T-helper 2 cell treated with Interferon-gamma antibody and Interleukin-4, amounts not matched to agents 5 μg/mL and 100 μg/mL, for 36 hours (primary cell): ENCODE measurements at places on chromosomes 13 and 19.
A peak's percentile ranks its signal among the peaks of the same experiment; 100 is the strongest.

DNA sequence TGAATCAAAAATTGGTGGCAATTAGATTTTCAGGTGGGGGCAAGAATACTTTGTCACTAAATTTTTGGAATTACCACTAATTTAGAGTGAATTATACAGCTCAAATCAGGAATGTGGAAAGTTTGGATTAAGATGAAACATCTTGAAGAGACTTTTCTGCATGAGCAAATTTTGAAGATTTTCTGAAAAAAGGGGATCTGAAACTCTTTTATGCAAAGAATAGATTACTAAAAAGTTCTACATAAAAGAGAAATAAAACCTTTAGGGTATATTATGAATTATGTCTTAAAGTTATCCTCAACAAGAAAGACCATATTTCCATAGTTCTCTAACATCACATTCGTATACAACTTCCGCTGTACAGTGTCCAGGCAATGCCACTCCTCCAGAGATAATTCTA is 36.7 kb downstream of the ZNF93 start:
- H3K27ac ChIP-seq = no peak overlapping the region
- no peak overlapping the region for H3K4me3 ChIP-seq
- no peaks in the 10 kb centered on the region for H3K27me3 ChIP-seq
- H3K4me1 ChIP-seq = no peaks in the 10 kb centered on the region
- H3K36me3 ChIP-seq = peaks cover 21% of the 10 kb centered on the region
- DNase-seq = no peak

DNA sequence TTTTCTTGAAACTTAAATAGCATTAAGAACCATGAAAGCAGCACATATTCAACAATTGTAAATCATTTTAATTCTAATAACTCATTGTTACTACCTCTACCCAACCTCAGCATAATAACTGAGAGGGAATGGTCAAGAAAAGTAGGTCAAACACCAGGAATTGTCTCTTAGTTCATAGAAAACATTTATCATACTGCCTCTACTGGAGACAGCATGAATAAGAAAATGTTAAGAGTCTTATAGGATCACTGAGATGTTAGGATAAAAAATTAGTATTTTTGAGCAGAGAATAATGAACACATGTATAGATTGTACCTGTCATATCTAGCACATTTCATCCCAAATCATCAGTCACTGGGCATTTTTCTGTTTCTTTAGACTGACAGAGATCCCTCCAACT is 515.3 kb downstream of the PCDH9 start:
- H3K27me3 ChIP-seq = no peaks in the 10 kb centered on the region
- no peaks in the 10 kb centered on the region for H3K36me3 ChIP-seq
- no peak overlapping the region for H3K27ac ChIP-seq
- H3K4me1 ChIP-seq = no peaks in the 10 kb centered on the region

- peak; percentile 84 for DNase-seq
- peaks cover 11% of the 10 kb centered on the region for H3K4me1 ChIP-seq
- H3K27me3 ChIP-seq = no peaks in the 10 kb centered on the region
- peak overlapping the region; percentile 89 for H3K27ac ChIP-seq
- peaks cover 21% of the 10 kb centered on the region for H3K36me3 ChIP-seq
Observed at GRCh38 chr19:1248786-1249297, 459 bp downstream of the MIDN start.

DNA sequence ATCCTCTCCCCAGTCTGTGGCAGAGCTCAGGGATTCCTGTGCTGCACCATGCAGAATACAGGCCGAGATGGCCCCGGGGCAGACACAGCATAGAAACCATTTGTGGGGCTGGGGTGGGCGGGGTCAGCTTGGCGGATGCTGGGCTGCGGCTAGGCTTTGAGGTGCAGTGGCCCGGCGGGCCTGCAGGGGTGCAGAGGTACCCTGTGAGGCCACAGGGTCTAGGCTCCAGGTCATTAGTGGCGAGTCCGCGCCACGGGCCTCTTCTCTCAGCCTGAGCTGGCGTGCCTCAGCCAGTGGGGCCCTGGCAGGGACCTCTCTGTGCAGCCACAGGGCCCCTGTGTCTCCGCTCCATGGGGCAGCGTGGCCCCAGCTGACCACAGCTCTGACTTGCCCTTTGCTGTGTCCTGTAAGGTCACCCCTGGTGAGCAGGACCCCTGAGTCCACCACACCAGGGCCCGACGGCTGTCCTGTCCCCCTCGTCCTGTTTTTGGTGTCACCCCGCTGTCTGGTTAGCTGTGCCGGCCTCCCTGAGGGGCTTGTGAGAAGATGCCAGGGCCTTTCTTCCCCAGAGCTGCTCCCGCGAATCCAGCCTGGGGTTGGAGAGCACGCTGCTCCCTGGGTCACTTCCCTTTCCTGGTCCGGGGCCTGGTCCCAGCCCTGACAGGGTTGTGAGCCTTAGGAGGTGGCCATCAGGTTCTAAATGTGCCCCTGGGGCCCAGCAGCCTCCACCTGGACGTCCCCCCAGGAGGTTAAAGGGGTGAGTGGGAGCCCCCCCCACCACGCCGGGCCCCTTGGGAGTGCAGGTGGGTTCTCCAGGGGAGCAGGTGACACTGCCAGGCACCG is 12.1 kb downstream of the KDM4B start:
- H3K4me1 ChIP-seq = peaks cover 4% of the 10 kb centered on the region
- H3K27me3 ChIP-seq = no peaks in the 10 kb centered on the region
- no peak overlapping the region for H3K27ac ChIP-seq
- no peak overlapping the region for H3K4me3 ChIP-seq

GRCh38 chr13:41137951-41138350 is 5.3 kb upstream of the KBTBD6 start:
- DNase-seq = no peak
- H3K27me3 ChIP-seq = no peaks in the 10 kb centered on the region
- H3K4me3 ChIP-seq = no peak overlapping the region
- H3K4me1 ChIP-seq = peaks cover 10% of the 10 kb centered on the region
- H3K36me3 ChIP-seq = no peaks in the 10 kb centered on the region
- no peak overlapping the region for H3K27ac ChIP-seq

DNA sequence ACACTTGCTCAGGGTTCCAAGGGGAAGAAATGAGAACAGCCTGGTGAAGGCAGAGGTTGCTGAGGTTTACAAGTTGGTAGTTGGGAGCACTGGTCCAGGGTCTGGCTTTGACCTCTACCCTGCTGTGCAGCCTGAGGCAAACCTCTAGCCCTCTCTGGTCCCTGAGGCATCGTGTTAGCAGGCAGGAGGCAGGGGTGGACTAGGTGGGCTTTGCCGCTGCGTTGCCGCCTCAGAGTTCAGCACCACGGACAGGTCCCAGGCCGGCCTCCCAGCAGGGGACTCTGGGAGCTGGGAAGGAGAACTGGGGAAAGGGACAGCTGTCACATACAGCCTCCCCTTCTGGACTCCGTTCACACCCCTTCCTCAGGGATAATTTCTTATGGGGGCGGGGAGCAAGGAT is 3.1 kb downstream of the NCAN start:
- no peaks in the 10 kb centered on the region for H3K36me3 ChIP-seq
- H3K27ac ChIP-seq = no peak overlapping the region
- peaks cover 29% of the 10 kb centered on the region for H3K27me3 ChIP-seq
- no peak overlapping the region for H3K4me3 ChIP-seq
- no peak for DNase-seq

GRCh38 chr13:108365255-108365654 is 95.7 kb downstream of the TNFSF13B start:
- H3K27ac ChIP-seq = no peak overlapping the region
- H3K4me1 ChIP-seq = no peaks in the 10 kb centered on the region
- no peaks in the 10 kb centered on the region for H3K36me3 ChIP-seq
- no peak for DNase-seq
- no peaks in the 10 kb centered on the region for H3K27me3 ChIP-seq
